ENCODE measurements at places on chromosomes 4 and X.

DNA sequence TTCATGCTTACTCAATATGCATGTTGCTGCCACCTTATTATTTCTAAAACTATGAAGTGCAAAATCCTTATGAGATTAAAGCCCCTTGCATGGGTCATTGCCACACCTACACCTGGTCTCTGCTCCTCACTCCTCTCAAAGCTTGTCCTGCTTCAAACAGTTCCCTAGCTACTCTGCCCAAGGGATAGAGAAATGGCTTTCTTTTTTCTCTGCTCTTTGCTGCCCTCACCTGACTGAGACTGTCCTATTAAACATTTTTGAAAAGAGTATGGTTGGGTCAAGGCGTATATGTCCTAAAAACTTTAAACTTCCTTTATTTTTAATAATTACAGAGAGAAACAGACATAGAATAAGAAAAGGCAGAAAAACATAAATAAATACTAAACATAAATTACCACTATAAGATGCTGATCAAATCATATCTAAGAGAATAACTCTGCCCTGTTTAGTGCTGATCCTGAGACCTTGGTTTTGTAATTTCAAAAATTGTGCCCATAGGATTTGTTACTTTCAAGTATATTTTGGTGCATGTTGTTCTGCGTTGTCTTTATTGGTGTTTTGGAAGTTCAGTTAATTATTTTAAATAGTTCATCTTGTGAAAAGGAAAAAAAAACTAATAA is 704.9 kb upstream of the PABPC4L start:
- no peak for DNase-seq

DNA sequence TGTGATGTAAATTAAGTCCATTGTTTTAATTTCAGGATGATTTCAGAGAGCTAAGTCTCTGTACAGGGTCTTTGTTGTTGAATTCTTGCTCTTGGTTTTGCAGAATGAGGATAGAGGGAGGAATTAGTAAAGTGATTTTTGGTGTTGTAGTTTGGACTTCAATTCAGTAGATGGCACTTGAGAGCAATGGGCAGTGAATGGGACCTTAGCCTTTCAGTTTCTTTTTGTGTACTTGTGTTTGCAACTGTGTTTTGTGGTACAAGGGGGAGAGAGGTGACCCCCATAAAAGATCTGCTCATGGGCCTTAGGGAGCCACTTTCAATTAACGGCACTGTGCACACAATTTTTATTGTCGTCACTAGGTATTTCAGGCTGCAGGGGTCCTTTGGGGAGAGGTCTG is 340.0 kb downstream of the DCAF12L2 start:
- DNase-seq: no peak

DNA sequence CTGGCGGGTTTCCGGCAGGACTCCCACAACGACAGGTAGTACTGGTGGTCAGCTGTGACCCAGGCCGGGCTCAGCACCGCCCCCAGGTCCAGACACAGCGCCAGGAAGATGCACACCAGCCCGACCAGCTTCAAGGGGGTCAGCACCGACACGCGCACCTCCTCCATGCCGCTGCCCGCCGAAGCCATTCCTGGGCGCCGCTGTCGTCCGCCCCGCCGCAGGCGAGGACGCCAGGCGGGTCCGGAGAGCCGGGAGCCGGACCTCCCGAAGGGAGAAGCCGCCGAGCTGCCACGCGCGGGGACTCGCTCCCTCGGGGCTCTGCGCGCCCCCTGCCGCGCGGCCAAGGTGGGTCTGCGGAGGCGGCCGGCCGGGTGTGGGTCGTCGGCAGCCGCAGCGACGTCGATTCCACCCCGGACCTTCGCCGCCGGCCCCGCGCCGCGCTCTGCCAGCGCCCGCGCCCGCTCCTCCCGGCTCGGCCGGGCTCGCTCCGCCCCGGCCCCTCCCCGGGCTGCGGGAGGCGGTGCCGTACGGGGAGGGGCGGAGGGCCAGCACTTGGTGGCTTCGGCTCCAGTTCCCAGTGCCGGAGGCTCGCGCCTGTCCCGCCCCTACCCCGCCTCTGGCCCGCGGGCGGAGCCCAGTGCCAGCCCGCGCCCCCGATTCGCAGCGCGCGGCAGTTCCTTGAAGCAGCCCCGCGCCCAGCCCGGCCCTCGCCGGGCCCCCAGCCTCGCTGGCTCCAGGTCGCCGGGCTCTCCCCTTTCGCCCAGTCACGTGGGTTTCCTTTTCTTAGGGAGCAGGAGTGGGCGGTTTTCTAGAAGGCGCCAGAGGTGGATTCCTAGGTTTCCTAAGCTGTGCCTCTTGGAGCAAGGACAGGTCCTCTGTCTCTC is at the start of gene TMEM47:
Gene TMEM47 (minus strand): TSS at position 444 of the 884 bp plus-strand sequence. CDS start 256 bp downstream, at position 188.
- peak; percentile 28 for DNase-seq

DNA sequence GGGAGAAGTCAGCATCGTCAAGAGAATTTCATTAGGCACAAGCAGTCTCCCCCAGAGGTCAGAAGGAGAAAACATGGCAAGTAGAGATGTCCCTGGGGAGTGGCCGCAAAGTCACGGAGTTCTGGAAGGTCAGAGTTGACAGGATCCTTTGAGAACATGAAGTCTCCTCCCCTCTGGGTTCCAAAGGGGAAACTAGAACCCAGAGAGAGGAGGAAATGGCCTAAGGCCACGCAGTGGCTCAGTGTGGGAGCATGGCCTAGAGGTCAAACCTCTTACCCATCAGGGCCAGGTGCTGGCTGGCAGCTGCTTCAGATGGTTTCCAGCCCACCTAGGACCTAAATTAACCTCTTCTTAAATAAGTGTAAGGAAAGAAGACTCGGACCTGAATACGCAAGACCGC is 884 bp downstream of the IDH3G start:
- DNase-seq: no peak

DNA sequence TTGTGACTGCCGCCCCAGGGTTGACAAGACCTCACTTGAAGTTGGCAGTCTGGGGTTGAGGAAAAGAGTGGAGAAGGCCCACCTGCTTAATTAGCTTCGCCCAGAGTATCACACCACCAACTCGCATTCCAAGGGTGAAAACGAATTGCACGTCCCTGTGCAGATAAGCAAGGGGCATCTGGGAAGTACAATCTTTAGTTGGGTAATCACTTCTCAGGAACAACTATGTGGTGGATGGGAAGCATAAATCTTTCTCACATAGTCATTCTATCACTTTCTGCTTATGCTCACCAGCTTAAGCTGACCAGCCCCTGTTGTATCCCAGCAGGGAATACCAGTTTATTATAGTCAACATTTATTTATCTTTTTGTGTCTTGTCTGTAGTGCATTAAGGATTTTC is 14.3 kb downstream of the SPCS3 start:
- DNase-seq: no peak

DNA sequence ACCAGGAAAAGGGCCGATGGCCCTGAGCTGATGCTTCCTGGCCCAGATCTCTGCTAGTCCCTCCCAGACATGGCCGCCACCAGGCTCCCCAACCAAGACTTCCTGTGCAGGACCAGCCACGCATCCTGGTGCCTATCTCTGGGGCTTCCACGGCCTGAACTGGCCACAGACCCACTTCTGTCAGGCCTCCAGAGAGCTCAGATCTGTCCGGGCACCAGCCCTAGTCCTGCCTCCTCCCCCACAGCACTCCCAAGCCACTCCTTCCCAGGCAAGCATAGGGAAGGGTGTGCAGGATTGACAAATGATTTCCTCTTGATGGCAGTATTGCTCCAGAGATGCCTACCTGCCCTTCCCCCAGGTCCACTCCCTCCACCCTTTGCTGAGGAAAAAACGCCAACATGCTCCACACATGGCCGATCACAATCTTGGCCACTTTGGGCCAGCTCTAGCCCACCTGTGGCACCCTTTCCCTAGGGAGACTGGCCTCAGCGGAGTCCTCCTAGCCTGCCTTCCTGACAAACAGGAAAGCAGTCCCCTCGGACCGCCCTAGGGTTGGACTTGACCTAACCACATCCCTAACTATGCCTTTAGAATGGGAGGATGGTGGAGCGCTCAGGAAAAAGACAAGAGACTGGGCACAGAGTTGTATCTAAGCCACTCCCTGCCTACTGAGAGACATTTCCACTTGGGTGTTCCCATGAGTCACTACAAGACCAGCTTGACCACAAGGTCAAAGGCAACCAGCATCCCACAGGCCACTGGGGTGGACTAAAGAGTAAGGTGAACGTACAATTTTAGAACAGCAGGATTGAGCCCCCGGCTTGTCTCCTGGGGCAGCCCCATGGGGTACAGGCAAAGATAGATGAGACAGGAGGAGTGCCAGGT is 277.5 kb upstream of the AGTR2 start:
- no peak for DNase-seq

GRCh38 chrX:133726642-133727041 is 258.8 kb downstream of the GPC3 start:
- no peak for DNase-seq

DNA sequence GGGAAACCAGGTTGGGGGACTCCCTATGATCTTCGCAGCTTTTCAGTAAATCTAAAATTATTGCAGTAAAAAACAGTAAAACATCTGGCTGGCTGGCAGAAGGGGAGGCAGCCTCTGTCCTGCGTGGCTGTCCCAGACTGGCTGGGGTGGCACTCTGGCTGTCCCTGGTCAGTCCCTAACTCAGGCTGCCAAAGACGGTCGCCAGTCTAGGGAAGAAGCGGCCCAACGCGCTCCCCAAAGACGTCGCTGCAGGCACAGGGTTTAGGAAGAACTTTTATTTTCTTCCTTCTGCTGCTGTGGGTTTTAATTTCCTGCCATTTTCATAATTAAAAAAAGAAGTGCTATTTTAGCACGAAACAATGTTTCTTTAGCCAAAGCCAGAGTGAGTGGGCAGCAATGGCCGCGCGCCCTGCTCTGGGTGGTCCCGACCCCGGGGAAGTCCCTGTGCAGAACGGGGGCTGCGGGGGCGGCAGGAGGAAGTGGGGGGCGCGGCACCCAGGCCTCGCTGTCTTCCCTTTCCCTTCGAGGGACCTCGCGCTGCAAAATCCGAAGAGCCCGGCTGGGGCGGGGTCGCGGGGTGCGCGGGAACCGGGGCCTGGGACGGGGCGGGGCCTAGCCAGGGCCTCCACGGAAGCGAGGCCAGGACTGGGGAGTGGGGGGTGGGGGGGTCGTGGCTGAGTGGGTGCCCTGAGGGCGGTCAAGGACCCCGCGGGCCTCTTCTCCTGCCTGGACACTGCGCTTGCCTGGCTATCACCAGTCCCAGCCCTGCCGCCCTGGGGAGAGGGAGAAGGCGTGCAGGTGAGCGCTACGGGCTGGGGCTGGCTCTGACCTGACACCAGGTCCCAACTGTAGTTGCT is 6.3 kb upstream of the LETM1 start:
- DNase-seq: no peak

DNA sequence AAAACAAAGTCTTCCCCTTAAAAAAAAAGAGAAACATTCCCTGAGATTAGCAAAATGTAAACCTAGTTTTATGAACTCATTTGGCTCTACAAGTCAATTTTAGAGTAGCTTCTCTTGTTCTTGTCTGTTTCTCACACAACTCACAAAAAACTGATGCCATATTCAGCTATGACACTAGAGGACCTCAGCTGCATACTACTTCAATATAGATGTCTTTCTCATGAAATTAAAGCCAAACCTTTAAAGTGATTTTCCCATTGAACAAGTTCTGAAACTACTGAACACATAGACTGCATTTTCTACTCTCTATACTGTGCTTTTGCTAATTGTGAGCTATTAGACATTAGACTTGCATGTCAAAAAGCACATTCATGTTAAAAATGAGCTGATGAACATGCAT is 49.8 kb downstream of the TBCK start:
- DNase-seq: no peak

- DNase-seq: no peak
Measured at GRCh38 chrX:132059973-132060540, 37.0 kb downstream of the STK26 start.

DNA sequence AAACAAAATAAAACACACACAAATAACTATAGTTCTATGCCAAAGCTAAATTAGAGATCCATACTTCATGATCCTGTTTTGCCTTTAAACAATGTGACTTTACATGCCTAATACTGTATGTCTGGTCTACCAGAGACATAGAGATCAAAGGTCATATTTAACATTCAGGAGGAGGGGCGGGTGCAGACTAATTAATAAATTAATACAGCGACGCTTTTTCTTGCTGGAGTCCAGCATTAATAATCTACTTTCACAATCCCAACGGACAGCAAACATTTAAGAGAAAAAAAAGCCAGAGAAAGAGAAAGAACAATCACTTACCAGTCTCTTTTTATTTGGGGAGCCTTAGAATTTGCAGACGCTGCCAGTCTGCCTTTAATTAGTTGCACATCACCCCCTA is 509 bp downstream of the CXXC4 start:
- DNase-seq: no peak
